ENCODE measurements at places on chromosomes 12 and 14.

GRCh38 chr14:51616256-51616655 lies 35.5 kb upstream of the FRMD6 start:
- no peak for DNase-seq

DNA sequence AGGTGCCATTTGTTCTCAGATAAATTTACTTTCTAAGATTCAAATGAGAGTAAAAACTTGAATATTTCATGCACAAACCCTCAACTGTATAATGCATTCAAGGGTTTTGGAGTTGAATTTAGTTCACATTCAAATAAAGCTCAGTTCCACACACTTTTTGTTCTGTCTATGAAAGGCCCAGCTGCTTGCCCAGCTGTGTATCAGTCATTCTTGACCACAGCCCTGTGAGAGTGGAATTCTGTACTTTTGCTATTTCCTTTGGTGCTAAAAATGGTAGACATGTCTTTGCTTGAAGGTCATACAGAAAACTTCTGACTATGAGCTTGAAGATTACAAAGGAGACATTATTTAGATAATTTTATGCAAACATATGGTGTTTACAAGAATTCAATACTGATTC lies 110.4 kb downstream of the KCNC2 start:
- DNase-seq, result no peak

GRCh38 chr12:127214186-127214585 lies 1052.8 kb upstream of the TMEM132C start:
- no peak for DNase-seq

- DNase-seq, result no peak
These were observed 30.1 kb upstream of the FRMD6 start for GRCh38 chr14:51621654-51622053.

DNA sequence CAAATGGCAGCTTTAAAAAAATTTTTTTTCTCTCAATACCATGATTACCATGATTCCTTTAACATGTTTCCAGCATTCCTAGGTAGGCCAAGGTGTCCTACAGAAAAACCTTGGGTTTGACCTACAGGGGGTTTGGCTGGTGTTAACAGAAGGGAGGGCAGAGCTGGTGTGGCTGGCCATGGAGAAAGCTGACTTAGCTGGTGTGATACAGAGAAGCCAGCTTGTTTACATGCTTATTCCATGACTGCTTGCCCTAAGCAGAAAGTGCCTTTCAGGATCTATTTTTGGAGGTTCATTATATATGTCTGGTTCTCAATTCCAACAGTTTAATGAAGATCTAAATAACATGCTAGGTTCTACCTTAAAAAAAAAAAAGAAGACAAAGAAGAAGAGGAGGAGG lies 68.6 kb downstream of the EEA1 start:
- no peak for DNase-seq

- no peak for DNase-seq
These were observed 387.3 kb downstream of the LRIG3 start for GRCh38 chr12:58532855-58533608.

- DNase-seq, result peak; percentile 8
These were observed 92.9 kb downstream of the ESR2 start for GRCh38 chr14:64201296-64201695.

DNA sequence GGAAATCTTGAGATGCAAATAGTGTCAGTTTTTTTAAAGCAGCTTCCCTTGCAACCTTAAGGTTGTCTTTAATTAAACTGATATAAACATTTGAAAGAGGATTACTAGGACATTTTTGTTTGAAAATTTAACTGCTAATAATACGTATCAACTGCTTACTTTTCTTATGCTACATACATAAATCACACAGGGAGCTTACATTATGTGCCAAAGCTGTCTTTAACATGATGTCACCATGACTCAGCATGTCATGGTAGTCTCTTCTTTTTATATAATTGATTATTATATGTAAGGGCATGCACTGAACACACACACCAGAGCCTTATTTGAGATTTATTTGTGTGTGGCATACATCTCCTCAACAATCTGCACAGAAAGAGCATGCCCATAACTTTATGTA lies 63.0 kb upstream of the PTHLH start:
- DNase-seq, result no peak

DNA sequence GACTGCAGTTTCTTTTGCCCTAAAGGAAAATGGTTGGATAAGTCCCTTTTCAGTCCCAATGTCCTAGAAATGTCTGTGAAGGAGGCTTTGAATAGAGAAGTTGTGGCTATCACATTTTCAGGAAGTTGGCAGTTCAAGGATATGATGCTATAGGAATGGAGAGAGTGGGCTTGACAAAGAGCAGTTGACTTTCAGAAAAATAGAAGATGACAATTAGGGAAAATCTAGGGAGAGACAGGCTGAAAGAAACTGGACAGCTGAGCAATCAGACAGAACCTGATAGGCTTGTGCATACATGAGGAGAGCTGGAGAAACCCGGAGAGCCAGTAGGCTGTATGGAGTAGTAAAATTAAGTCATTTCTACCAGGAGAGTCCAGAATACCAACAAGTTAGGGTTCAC lies 50.5 kb downstream of the LMNTD1 start:
- DNase-seq, result no peak

DNA sequence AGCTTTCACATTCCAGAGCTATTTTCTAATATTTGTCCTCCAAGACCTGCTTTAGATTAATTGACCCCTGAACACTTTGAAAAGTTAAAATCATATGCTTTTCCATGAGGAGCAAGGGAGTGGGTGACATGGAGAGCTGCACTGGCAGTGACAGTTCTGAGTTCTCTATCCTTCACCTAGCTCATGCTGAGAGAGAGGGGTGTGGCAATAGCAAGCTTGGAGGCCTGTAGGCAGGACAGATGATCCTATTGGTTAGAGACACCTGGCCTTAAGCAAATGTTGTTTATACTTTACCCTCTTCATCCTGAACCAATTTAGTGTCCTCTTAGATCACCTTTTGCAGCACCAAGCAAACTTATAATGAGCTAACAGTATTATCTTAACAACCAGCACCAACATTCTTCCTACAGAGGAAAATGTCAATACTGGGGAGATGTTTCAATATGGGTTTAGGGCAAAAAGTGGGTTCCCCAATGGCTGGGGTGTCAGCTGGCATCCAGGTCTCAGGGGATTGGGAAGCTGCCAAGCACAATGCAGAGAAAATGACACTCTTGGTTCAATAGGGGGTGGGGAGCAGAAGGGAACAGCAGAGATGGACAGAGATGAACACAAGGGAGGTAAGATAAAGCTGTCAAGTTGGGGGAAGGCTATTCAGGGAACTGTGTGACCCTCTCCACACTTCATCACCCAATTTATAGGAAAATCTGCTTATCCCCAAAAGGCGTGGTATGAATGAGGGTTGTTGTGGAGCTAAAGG lies 37.0 kb upstream of the PPM1H start:
- DNase-seq, result peak; percentile 23

GRCh38 chr12:20120403-20120725 lies 248.0 kb upstream of the PDE3A start:
- DNase-seq, result peak; percentile 63

- DNase-seq, result no peak
These were observed 4.0 kb upstream of the RESF1 start for GRCh38 chr12:31954925-31955858.
